Neural progenitor cell (in vitro differentiated cells): ENCODE measurements at places on chromosomes 13 and 19. TPM values are rescaled to one million over a fixed set of nuclear protein-coding genes. Genes with fewer than 3 reads are reported as not detected.

RFX1 gene
- total RNA-seq = 1.0 and 3.3 TPM in 2 replicates

- H3K4me1 ChIP-seq = no peaks in the 10 kb centered on the region
- no peak overlapping the region for H3K4me3 ChIP-seq
- H3K36me3 ChIP-seq = no peaks in the 10 kb centered on the region
- no peak overlapping the region for H3K27ac ChIP-seq
- peak; percentile 59 for DNase-seq
- no peaks in the 10 kb centered on the region for H3K27me3 ChIP-seq
Measured at GRCh38 chr13:60431108-60431700, 34.2 kb downstream of the TDRD3 start.

- H3K27ac ChIP-seq = no peak overlapping the region
- H3K27me3 ChIP-seq = peaks cover 70% of the 10 kb centered on the region
- H3K36me3 ChIP-seq = no peaks in the 10 kb centered on the region
- H3K4me1 ChIP-seq = peaks cover 18% of the 10 kb centered on the region
- no peak overlapping the region for H3K4me3 ChIP-seq
Measured at GRCh38 chr19:292951-293350, 1.7 kb upstream of the PLPP2 start.

GGN gene
- total RNA-seq = 1.0 TPM in 1 of 2 replicates, not detected in the other
